ENCODE measurements at places on chromosomes 6 and 20.
A peak's percentile ranks its signal among the peaks of the same experiment; 100 is the strongest.

DNA sequence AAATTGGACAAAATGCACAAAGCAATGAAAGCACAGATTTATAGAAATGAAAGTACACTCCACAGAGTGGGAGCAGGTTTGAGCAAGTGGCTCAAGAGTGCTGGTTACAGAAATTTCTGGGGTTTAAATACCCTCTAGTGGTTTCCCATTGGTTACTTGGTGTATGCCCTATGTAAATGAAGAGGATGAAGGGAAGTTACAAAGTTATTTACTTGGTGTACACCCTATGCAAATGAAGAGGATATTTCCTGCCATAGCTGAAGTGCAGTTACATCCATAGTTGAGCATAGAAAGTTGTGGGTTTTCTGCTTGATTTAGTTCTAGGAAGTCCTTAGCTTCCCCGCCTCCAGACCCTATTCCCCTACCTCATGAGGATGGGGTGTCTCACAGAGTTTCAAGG, 22.7 kb downstream of the BCAS1 start:
- no peak for DNase-seq

- no peak for DNase-seq
These were observed 68.4 kb upstream of the PHIP start for GRCh38 chr6:79146421-79146820.

DNA sequence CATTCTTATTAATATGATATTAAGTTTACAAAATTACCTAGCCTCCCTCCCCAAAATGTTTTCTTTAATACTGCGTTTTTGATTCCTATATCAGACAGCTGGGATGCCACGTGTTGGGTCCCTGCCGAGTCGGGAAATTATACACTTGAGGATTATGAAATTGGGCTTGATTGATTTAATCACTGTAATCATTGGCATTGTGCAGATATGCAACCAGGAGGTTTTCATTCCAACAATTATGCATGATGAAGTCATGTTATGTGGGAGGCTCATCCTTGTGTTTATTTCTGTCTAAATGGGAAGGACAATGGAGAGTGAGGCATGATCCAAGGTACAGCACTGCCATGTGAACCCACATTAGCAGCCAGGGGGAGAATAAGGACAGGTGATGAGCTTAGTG, 30.6 kb upstream of the RIPOR2 start:
- no peak for DNase-seq

GRCh38 chr20:9068841-9069663, at the start of gene PLCB4:
TSS of gene PLCB4 (plus strand) at chr20:9069087. CDS start at chr20:9307815, 238,728 bp downstream.
- peak; percentile 55 for DNase-seq

GRCh38 chr6:130593200-130593599, 227.4 kb downstream of the TMEM200A start:
- no peak for DNase-seq

Data from renal cortex interstitium (tissue), 15 donors.